Upper lobe of left lung (tissue), 6 donors: ENCODE measurements at places on chromosomes 1 and 21.
A peak's percentile ranks its signal among the peaks of the same experiment; 100 is the strongest.

- DNase-seq: no peak
Observed at GRCh38 chr1:211231873-211232272, 27.3 kb upstream of the RCOR3 start.

- DNase-seq: no peak
Observed at GRCh38 chr1:215606564-215607168, 39.6 kb downstream of the KCTD3 start.

GRCh38 chr1:207034208-207034607 is 1.7 kb upstream of the C1orf116 start:
- no peak for DNase-seq

GRCh38 chr21:34630536-34631143 is 15.7 kb upstream of the RCAN1 start:
- no peak for DNase-seq

- peak; percentile 92 for DNase-seq
Observed at GRCh38 chr1:182143154-182143657, 81.7 kb upstream of the ZNF648 start.

- no peak for DNase-seq
Observed at GRCh38 chr1:213571843-213572242, 415.9 kb upstream of the PROX1 start.

GRCh38 chr1:200163911-200164310 is 136.4 kb downstream of the NR5A2 start:
- no peak for DNase-seq

DNA sequence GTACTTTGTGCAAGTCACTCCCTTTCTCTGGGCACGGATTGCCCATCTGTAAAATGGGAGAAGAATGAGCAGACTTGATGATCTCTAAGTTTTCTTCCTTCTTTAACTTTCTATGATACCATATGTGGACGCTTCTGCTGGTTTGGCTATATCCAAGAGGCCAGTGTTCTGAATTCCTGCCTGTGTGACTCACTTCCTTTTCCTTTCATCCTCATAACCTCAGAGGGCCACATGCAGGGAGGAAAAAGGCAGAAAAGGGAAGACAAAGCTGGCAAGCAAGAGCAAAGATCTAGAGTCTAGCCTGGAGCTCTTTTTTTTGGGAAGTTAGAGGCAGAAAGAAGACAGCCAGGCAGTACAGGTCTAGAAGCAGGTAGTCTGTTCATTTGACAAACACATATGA is 151.2 kb downstream of the OMA1 start:
- DNase-seq: no peak

DNA sequence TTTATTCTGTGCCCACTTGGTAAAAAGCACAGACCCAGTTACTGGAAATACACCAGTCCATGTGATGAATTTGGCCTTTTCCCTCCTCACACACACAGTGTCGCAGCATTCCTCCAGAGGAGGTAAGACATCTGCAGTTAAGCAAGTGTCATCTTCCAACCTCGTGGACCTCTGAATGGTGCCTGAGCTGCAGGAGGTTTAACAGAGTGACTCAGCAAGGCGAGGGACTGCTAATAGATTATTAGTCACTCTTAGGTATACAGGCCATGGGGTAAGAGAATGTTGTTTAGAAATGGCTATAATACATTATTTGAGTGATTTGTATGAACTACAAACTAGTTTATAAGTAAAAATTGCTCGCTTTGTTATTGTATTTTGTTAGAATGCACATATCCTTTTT is 8.6 kb upstream of the LRRC8B start:
- DNase-seq: no peak

DNA sequence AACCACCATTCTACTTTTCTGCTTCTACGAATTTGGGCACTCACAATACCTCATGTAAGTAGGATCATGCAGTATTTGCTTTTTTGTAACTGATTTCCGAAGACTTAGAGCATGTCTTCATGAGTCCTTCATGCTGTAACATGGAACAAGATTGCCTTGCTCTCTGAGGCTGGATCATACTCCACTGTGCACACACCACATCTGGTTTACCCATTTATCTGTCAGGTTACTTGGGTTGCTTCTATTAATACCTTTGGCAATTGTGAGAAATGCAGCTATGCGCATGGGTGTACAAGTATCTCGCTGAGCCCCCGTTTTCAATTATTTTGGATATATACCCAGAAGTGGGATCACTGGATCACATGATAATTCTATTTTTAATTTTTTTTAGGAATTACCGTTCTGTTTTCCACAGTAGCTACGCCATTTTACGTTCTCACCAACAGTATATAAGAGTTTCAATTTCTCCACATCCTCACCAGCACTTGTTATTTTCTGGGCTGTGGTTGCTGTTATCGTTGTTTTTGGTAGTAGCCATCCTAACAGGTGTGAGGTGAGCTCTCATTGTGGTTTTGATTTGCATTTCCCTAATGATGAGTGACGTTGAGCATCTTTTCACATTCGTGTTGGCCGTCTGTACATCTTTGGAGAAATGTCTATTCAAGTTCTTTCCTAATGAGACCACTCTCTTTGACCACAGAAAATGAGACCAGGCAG is 10.7 kb upstream of the SLC2A5 start:
- DNase-seq: no peak

DNA sequence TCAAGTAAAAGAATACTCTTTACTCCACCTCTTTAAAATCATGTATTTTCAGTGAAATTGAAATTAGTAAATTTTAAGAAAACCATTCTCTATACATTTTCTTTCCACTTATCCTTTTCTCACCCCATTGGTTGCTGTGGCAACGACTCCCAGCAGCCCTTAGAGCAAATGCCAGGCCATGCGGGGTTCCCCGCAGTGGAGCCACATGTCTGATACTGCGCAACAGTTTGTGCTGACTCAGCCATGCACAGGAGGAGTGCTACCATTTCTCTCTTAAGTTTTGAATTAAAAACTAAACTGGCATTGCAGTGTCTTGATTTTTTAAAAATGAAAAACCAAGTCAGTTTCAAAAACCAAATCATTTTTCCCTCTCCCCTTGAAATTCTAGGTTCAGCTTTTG is 214.1 kb upstream of the L1TD1 start:
- no peak for DNase-seq

GRCh38 chr1:68149110-68149798 is 83.1 kb downstream of the WLS start:
- no peak for DNase-seq

GRCh38 chr1:150836129-150836773 is 28.2 kb upstream of the CTSK start:
- peak; percentile 24 for DNase-seq
